SIG-M5 (cell line): ENCODE measurements at places on chromosomes 7 and 10.
A peak's percentile ranks its signal among the peaks of the same experiment; 100 is the strongest.

- DNase-seq, result no peak
These were observed 18.2 kb downstream of the CCDC6 start for GRCh38 chr10:59887972-59888640.

DNA sequence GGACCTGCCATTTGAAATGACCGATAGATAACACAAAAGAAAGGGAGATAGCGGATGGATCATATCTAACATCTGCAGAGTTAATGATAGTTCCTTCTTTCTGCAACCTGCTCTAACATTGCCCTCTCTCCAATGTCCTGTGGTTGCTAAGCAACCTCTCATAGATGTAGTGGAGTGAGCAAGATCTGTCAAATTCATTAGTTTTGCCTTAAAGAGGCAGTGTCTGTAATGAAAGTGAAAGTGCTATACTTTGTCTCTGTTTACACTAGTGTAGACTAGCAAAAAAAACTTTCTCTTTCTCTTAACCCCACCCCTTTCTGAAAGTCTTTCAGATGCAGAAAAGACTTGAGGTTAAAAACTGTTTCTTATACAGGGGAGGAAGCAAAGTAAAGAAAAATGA is 1196.9 kb downstream of the SORCS3 start:
- DNase-seq, result no peak

DNA sequence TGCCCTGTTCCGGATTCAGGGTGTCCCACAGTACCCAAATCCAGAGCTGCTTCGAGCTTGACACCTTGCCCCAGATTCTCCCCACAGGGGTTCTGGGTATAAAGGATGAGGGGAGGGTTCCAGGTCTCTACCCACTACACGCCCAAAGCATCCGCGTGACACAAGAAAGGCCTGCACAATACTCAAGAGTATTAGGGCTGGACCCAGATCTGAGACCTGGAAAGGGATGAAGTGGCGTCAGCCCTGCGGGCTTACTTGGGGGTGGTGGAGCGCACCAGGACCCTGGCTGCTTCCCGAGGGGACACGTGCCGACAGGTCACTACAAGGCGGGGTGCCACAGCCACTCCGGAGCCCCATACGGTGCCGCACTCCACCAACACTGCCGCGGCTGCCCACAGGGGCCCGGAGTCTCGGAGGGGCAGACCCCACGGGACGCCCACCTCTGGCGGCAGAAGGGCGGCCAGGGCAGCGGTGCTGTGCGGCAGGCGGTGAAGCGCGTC is 1.3 kb downstream of the TYSND1 start:
- no peak for DNase-seq

GRCh38 chr7:5622286-5622685 is 159.2 kb downstream of the RNF216 start:
- no peak for DNase-seq

- no peak for DNase-seq
These were observed 2.4 kb downstream of the PSMC2 start for GRCh38 chr7:103349805-103350204.

- no peak for DNase-seq
These were observed 280.8 kb downstream of the ARHGAP12 start for GRCh38 chr10:31647861-31648260.

DNA sequence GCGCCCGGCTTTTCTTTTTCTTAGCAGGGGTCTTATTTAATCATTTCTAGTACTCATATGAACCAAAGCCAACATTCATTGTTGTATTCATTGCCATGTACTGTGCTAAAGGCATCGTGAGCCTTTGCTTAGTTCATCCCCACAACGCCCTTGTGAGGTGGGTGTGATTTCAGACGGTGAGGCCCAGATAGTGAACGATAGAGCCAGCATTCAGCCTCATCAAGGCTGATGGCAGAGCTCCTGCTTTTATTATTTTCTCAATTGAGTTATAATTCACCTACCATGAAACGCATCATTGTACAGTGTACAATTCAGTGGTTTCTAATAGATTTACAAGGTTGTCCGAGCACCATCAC is 50.1 kb downstream of the HK1 start:
- no peak for DNase-seq

DNA sequence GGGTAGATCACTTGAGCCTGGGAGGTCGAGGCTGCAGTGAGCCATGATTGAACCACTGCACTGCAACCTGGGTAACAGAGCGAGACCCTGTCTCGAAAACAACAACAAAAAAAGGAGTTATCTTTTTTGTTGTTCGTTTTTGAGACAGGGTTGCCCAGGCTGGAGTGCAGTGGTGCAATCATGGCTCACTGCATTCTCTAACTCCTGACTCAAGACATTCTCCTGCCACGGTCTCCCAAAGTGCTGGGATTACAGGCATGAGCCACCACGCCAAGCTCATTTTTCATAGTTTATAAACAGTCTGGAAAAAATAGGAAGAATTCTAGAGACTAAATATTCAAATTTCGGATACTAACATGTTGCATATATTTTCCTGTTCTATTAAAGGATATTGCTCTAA is 29.4 kb downstream of the SFXN4 start:
- no peak for DNase-seq

GRCh38 chr10:106826716-106827115 is 337.8 kb downstream of the SORCS1 start:
- DNase-seq, result no peak

GRCh38 chr7:2171855-2172254 is 60.9 kb downstream of the MAD1L1 start:
- no peak for DNase-seq

DNA sequence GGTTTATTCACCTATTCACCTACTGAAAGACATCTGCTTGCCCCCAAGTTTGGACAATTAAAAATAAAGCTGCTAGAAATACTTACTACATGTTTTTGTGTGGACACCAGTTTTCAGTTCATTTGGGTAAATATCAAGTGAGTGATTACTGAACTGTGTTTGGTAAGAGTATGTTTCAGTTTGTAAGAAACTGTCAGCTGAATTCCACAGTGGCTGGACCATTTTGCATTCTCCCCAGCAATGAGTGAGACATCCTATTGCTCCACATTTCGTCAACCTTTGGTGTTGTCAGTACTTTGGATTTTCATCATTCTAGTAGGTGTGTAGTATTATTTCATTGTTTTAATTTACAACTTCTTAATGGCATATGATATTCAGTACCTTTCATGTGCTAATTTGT is 17.4 kb upstream of the IKZF1 start:
- no peak for DNase-seq

DNA sequence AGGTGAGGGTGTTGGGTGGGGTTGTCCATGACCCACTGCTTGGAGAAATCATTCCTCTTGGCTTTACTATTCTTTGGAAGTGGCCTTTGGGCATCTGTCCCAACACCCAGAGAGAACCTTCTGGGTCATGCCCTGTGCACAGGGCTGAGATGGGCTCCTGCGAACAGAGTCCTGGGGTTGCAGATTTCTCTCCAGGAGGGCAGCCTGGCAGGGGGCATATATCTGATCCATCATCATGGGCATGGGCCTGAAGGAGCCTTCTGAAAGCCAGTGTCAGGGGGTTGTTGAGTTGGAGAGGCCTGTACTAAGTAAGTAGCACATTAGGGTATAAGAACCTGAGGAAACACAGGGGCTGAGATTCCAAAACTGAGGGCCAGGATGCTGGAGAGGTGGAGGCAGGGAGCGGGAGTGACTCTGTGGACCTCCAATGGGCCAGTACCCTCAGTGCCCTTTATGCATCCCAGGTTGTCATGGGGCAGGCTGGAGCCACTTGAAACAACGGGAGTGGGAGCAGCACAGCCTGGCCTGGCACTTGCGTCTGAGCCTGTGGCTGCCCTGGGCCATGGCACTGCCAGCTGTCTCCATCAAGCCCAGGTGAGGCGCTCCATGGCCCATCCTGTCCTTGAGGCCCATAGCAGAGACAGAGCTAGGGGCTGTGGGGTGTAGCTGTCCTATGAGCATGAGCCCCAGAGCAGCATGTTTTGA is 203.7 kb downstream of the GRID1 start:
- DNase-seq, result no peak

DNA sequence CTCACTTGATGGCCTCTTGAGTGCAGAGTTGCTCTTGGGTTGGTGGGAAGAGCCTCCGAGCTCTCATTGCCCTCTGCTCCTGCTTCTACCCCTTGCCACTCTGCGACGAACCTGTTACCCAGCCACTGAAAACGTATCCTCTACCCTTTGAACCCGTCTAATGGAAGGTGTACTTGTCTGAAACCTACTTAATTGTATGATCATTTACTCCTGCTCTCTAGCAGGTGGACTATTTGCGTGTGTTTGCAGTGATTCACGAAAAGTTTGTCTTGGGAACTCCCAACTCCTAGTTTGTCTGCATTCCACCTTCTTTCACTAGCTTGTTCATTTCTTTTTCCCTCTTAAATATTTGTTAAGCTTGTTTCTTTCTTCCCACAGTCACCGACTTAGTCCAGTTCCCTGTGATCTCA is 503 bp downstream of the CROT start:
- no peak for DNase-seq

GRCh38 chr10:3053155-3053554 is 14.2 kb upstream of the PFKP start:
- DNase-seq, result no peak

GRCh38 chr7:27840760-27841364 is 100.9 kb downstream of the TAX1BP1 start:
- DNase-seq, result no peak

- no peak for DNase-seq
These were observed 732.9 kb upstream of the LRRN3 start for GRCh38 chr7:110358028-110358427.

GRCh38 chr10:389261-389790 is 254.1 kb downstream of the ZMYND11 start:
- DNase-seq, result no peak

DNA sequence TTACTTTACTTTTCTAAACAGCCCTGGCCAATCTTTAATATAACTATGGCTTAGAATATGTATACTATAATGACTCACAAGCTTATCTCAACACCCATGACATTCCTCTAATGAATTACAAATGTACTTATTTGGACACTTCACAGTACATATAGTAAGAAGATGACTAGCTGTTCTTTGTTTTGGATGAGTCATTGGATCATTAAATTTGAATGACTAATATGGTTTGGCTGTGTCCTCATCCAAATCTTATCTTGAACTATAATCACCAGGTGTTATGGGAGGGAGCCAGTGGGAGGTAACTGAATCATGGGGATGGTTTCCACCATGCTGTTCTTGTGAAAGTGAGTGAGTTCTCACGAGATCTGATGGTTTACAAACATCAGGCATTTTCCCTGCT is 807.5 kb upstream of the SORCS1 start:
- DNase-seq, result no peak

GRCh38 chr7:17774248-17774647 is 166.0 kb downstream of the SNX13 start:
- DNase-seq, result no peak

- DNase-seq, result no peak
These were observed 88.6 kb downstream of the VWDE start for GRCh38 chr7:12315049-12315448.

DNA sequence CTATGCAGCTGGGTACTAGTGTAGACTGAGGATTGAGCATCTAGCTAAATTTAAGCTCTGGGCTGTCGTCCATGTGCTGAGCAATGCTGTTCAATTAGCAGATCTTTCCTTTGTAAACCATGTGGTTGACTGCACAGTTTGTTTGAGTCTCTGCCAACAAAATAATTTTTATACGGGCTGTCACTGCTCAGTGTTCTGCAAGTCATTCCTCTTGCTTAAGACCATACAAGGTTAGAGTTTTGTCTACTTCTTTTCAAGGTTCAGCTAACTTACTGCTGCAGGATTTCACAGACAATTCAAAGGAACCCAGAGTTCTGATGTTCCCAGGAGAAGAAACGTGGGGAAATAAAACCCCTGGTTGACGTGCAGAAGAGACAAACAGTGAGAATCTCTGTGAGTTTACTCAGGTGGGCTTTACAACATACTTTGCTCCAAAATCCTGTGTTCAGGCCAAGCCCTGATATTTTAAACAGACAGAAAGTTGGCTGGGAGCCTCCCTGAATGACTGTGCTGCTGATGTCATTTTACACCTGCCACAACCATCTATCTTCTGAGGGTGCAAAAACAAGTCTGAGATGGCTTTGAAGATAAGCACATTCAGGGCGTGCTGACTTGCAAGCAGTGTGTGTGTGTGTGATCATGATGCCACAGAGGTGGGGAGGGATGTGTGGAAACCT is 177.1 kb upstream of the SVIL start:
- no peak for DNase-seq

DNA sequence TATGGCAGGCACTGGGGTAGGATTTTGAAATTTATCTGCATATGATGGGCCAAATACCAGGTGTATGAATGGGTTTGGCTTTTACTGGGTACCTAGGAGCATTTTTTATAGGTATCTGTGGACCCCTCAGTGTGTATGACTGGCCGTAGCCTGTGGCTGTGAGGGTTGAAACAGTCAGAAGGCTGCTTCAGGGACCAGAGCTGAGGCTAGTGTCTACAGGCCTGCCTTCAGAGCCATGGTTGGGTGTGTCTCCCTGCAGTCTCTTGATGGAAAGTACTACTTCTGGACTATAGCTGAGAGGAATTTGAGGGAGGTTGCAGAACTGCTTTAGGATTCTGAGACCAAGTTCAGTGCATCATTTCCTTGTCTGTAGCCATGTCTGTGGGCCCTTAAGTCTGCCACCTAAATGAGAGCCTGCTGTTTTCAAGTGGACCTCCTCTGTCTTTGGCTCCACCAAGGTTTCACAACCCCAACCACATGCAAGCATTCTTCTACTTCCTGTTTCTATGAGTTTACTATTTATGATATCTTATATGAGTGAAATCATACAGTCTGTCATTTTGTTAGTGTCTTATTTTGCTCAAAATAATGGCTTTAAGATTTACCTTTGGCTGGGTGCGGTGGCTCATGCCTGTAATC is 19.9 kb upstream of the ZNF138 start:
- DNase-seq, result peak; percentile 5

GRCh38 chr7:36278620-36279172 is 111.0 kb upstream of the ANLN start:
- DNase-seq, result no peak

- no peak for DNase-seq
These were observed 41.3 kb downstream of the ARID5B start for GRCh38 chr10:61942604-61943461.

- no peak for DNase-seq
These were observed 6.1 kb downstream of the GET4 start for GRCh38 chr7:882336-883035.

DNA sequence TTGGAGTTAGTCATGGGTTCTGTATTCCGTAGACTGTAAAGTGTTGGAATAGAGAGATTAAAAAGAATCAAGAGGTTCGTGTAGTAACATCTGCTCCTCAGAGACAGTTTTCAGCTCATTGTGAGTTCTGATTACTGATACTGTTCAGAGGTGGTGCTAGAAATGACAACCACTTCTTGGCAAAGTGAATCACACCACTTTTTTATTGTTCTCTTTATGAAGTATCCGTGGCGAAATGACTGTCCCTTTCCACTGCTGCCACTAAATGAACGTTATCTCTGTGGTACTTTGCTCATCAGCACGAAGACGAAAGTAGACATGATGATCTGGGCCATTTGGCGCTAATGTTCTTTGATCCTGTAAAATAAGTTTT is 860 bp downstream of the RPP30 start:
- DNase-seq, result no peak

GRCh38 chr10:78164702-78165101 is 131.0 kb downstream of the RPS24 start:
- DNase-seq, result no peak

GRCh38 chr7:152120776-152121175 is 95.3 kb downstream of the GALNT11 start:
- no peak for DNase-seq

- DNase-seq, result no peak
These were observed 72.2 kb upstream of the EEPD1 start for GRCh38 chr7:36080843-36081242.

- no peak for DNase-seq
These were observed 3.7 kb downstream of the SAMD8 start for GRCh38 chr10:75115137-75115536.

- DNase-seq, result no peak
These were observed 123.5 kb downstream of the GLCCI1 start for GRCh38 chr7:8092140-8092539.

GRCh38 chr10:23005150-23005549 is 77.3 kb downstream of the ARMC3 start:
- no peak for DNase-seq
